Stimulated activated CD8-positive, alpha-beta memory T cell treated with anti-CD3 and anti-CD28 coated beads, Interleukin-15, amount 100 ng/mL, for 1 hour (primary cell): ENCODE measurements at places on chromosomes 16 and 17.
A peak's percentile ranks its signal among the peaks of the same experiment; 100 is the strongest.

DNA sequence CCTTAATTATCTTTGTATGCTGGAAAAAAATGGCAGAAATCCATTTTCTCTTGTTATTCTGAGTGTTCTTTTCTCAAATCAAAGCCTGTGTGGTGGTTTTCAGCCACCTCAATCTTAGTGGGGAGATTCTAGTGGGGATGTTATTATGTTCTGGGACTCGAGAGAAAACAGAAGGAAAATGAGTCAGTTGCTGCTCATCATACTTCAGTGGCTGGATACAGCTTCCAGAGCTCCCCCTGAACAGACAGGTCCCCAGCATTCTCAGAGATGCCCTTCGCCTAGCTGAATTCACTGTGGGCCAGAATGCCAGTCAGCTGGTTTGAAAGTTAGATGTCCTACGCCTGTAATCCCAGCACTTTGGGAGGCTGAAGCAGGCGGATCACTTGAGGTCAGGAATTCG lies 8.5 kb downstream of the ST6GALNAC1 start:
- no peak for DNase-seq

DNA sequence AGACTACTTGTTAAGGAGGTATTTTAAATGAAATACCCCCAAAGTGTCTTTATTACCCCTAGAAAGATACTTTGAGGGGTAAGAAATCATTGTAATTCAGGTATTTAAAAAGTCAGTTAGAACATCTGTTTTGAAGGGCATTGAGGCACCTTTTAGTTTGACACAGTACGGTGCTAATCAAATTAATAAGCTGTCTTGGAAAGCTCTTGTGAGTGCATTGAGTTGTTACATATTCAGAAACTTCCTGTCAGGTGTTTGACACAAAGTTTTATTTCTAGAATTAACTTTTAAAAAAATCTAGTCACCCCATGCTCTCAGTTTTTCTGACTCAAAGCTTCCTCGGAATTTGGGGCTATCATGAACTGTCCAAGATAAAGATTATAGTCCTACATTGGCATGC lies 4.6 kb downstream of the RBBP6 start:
- no peak for DNase-seq

DNA sequence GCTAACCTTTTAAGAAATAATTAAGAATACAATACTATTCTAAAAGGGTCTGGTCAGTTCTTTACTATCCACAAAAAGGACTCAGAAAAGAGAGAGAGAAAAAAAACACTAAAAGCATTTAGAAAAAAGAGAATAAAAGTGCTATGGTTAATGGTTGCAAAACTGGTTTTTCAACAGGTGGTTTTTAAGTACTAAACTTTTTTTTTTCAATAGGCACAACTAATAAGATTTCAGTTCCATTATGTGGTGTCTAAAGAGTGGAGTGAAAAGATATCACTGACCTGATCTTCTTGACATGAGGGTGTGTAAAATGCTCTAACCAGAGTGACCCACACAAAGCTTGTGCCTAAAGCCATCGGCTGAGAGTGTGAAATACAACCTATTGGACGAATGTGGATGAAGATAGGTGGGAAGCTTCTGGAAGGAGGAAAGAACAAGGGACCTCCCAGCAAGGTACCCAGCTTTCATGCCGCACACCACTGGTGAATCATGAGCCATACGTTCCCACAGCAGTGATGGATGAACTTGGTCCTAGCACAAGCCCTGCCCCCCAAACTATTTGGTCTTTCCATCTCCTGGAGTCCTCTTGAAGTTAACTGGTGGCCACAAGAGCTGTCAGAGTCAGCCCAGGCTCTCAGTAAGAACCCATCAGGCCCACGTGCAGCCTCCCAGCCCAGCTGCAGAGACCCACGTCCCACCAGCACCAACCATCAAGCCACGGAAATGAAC lies 103.0 kb downstream of the ZFHX3 start:
- DNase-seq: no peak

- no peak for DNase-seq
Measured at GRCh38 chr17:38549285-38549684, 56.5 kb downstream of the SRCIN1 start.

GRCh38 chr17:13374203-13375143 lies 227.3 kb downstream of the HS3ST3A1 start:
- no peak for DNase-seq

GRCh38 chr16:66520406-66521170 lies 29.3 kb downstream of the TK2 start:
- DNase-seq: no peak

GRCh38 chr16:10959161-10959560 lies 14.8 kb downstream of the CLEC16A start:
- DNase-seq: no peak

DNA sequence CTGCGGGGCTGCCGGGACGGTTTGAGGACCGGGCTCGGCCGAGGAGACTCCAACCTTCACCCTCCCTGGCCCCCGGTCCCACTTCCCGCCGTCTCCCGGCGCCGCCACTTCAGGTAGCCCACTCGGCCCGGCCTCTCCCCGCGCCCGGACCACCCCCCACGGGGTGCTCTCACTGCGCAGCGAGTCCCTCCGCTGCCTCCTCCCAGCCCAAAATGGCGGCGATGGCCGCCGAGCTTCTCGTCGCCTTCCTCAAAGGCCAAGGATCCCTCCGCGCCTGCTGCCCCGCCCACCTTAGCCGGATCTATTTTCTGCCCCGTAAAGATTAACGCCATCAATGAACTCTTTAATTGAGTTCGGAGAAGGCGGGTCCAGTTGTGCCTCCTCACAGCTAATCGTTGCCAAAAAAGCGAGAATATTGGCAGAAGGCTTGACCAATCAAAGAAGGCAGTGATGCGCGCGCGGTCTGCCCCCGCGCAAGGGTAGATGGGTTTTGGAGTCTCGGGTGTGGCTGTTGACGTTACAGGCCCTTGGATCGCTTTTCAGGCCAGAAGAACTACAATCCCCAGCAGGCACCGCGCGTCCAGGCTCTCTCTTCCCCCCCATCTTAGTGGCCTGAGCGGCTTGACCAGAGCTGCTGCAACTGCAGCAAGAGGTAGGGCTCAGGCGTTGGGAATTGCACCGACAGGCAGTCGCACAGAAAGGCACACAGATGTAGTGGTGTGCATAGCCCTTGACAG lies at the start of gene HEXIM2:
HEXIM2 (plus strand) TSS at position 588 of the 737 bp plus-strand sequence. CDS start 919 bp downstream, outside the sequence.
- peak; percentile 99 for DNase-seq

DNA sequence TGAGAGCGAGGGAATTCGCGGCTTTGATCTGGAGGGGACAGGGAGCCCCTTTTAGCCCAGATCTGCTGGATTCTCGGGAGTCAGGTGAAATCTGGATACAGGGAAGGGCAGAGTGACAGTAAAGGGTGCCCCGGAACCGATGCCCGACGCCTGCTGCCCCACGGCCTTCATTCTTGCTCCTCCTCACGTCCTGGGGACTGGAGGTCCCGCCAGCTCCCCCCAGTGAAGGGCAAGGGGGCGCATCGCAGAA lies 596 bp downstream of the OR1F1 start:
- DNase-seq: no peak

DNA sequence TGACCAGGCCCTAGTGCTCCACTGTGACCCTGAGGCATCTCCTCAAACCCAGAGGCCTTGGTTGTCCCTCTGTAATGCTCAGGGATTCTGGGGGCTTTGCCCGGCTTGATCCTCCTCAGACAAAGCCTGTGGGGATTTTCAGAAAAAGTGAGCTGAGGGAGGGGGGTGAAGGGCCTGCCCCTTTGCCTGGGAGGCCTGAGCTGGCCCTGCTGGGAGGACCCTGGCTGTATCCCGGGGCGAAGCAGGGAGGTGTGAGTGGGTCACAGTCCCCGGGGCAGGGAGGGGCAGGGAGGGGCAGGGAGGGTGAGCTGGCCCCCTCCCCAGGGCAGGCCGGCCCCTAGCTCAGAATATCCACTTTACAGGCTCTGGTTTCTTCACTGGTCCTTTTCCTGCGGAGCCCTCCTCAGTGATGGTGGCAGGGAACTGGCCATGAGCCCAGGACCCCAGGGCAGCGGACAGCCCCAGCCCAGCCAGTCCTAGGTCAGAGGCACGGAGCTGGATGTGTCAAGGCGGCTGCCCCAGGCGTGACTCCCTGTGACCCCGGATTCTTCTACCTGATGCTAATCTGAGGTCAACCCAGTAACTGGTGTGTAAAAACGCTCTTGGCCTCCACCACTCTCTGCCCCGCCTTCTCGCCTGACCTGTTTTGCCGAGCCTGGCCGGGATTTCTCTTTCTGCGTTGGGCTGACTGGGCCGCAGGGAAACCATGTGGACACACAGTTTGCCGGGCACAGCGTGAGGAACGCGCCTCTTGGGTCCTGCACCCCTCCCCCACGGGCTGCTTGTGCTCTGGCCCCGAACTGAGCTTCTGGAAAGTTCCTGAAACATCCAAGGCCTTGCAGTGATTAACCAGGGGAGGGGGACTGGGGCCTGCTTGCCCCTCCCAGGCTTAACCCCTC lies 5.8 kb upstream of the FASN start:
- DNase-seq: no peak

DNA sequence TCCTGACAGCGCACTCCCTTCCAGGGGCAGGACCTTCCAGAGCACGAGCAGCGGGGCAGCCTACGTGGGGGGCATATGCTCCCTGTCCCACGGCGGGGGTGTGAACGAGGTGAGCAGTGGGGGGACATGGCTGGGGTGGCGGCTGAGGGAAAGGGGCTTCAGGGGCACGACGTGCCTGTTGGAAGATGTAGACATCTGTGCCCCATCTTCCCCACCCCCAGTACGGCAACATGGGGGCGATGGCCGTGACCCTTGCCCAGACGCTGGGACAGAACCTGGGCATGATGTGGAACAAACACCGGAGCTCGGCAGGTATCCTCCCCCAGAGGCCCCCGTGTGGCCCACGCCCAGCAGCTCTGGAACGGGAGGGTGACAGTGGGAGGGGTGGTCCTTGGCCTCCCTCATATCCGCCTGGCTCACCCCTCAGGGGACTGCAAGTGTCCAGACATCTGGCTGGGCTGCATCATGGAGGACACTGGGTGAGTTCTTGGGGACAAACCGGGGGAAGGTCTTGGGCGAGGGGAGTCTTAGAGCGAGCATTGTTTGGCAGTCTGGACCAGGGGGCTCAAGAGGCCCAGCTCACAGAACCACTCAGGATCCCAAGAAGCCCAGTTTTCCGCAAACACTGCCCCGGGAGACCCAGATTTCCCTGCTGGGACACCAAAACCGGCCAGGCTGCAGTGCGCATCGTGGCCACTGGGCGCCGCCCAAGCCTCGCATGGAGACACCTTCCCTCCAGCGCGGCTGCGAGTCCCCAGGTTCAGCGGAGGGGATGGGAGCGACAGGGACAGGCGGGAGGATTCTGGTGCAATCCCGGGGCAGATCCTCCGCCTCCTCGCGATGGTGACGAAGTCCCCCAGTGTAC lies 15.7 kb downstream of the ADAM11 start:
- peak; percentile 82 for DNase-seq

DNA sequence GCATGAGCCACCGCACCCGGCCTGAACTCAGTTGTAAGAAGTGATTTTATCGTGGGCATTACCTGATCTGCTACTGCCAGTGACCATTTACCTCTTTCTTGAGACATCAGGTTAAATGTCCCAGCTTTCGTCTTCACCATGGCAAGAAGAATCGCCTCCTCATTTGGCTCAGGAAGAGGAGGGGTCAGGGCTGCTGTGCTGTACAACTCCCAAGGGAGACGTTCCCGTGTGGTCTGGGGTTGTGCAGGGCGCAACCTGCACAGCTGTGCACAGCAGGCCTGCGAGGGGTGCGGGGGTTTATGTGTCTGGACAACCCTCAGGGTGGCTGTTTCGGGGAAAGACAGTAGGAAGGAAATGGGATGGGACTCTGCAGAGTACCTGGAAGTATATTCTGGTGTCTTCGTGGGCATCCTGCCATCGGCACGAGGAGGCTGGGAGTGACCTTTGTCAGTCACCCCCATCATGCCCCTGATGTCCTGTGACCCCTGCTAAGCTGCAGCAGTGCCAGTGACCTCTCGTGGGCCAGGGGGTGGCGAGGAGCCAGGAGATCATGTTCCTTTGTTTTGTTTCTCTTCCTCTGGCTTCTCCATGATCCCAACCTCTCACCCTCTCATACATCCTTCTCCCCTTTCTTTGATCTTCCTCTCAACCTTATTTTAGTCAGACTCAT lies 27.3 kb downstream of the CIBAR2 start:
- DNase-seq: no peak

- DNase-seq: no peak
Measured at GRCh38 chr16:85751698-85752501, 1.0 kb upstream of the C16orf74 start.

- no peak for DNase-seq
Measured at GRCh38 chr16:57258226-57258909, 13.3 kb downstream of the ARL2BP start.

DNA sequence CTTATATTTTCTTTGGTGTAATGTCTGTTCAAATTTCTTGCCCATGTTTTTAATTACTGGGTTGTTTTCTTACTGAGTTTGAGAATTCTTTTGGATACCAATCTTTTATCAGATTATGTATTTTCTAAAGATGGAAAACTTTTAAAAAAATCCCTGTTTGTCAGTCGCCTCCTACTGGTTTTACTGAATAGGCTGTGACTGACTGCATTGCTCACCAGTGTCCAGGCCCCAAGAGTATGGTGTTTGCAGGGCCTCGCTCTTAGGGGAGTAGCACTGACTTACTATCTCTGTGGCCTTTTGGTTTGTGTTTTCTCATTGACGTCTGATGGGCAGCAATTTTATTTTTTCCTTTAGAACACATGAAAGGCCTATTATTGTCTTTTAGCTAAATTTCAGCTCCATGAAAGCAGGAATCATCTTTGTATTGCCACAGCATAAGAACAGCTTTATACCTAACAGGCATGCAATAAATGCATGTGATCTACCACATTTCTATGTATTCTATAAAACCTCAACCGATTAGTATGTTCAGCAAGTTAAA lies 188.4 kb downstream of the AATF start:
- no peak for DNase-seq

DNA sequence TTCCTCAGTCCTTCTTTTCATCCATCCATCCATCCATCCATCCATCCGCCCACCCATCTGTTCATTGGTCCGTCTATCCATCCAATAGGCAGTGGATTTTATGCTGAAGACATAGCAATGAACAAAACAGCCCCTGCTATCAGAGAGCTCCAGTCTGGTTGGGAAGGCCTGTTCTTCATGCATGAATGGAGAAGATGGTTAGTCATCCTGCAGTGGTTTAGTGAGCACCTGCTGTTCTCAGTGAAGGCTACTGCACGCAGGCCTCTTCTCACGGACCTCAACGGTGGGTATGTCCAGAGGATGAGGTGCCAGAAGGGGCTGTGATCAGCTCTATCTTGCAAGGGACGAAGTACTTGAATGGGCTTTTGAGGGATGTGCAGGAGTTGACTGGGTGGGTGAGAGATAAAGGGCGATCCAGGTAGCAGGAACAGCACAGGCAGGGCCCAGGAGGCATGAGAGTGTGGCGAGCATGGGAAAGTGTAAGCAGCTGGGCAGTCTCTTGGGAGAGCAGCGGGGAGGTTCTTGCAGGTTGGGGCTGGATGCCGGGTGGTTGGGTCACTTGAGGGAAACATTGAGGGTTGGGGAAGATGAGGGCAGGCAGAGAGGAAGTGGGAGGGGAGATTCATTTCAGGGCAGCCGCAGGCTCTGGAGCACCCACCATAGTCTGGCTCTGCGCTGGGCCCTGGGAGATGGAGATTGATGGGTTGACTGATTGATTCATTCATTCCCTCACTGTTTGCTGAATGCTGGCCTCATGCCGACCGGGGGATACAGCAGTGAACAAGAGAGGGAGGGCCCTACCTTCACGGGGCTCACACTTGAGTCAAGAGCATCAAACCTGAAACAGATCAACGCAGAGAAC lies 115.0 kb upstream of the CIBAR2 start:
- no peak for DNase-seq

- peak; percentile 11 for DNase-seq
Measured at GRCh38 chr17:48505788-48506187, 25.0 kb downstream of the HOXB1 start.

- DNase-seq: no peak
Measured at GRCh38 chr16:29139261-29139802, 154.5 kb downstream of the LAT start.
